NCI-H748 treated with DMSO at 0.1 percent for 48 hours (cell line): ENCODE measurements at places on chromosomes 5 and 9.

- no peak for DNase-seq
Measured at GRCh38 chr9:135773530-135774238, 71.7 kb downstream of the KCNT1 start.

- peak; percentile 24 for DNase-seq
Measured at GRCh38 chr9:136728080-136728547, 14.6 kb downstream of the LCN10 start.

GRCh38 chr5:158032246-158032645, 173.3 kb upstream of the CLINT1 start:
- DNase-seq = no peak

GRCh38 chr9:29966247-29966646, 2393.0 kb upstream of the C9orf72 start:
- DNase-seq = no peak

DNA sequence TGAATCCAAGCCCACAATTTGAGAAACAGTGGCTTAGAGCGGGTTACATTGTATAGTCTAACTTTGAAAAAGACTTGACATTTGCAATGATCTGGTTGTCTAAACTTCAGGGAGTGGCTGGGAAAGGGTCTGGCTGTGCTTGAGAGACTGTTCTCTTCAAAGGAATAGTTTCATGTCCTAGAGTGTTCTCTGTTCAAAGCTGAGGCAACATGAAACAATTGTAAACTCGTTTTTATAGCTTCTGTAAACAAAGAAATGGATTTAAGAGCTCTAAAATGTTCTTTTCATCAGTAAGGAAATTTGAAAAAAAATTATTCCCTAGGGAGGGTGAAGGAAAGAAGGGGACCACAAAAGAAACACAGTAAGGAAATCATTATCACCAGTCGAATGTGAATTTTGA, 41.6 kb downstream of the FOCAD start:
- DNase-seq = no peak

DNA sequence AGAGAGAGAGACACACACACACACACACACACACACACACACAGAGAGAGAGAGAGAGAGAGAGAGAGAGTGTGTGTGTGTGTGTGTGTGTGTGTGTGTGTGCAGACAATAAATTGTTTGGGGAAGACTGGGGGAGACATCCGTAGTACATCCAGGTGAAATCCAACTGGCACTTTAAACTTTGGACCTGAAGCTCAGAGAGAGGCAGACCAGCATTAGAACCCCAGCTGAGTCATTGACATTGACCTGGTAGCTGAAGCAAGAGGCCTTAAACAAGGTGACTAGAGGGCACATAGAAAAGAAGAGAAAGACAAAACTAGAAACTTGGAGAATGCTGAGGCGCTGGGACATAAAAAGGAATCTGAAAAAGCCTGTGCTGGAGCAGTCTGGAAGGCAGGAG, 251.5 kb downstream of the CRB2 start:
- no peak for DNase-seq

- DNase-seq = no peak
Measured at GRCh38 chr9:109166171-109166770, 778 bp downstream of the FRRS1L start.

DNA sequence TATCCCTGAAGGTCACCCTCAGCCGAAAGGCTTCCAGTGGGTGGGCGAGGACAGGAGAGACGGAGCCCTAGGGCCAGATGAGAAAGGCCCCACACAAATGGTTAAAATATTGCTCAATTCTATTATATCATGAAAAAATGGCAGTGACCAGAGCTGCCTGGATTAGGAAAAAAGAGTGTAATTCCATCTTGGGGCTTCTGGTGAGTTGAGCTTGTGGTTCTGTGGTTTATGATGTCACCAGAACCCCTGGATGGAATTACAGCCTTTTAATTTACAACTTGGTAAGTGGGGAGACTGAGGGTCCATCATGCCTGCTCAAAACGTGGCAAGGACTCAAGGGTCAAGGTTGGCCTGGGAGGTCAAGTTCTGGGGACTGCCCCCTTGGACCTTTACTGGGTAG, 55.5 kb upstream of the STC2 start:
- DNase-seq = no peak

GRCh38 chr5:58018016-58018415, 441.9 kb downstream of the PLK2 start:
- no peak for DNase-seq

DNA sequence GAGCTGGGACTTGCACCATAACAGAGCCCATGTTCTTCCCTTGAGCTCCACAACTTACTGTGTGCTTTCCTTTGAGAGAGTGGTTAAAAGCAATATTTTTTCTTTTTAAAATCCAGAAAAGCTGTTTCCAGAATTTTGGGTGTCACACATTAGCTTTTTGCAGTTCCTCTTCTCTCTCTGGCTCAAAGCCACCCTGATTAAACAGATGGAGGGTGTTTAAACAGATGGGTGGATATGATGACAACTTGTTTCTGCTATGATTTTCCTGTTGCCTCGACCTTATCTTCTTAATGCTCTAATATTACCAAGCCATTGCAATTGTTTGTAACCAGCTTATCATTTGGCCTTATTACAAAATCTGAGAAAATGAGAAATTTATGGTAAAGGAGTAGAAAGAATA, 22.9 kb upstream of the CFAP95 start:
- no peak for DNase-seq

GRCh38 chr5:75303419-75303818, 33.6 kb upstream of the HMGCR start:
- DNase-seq = no peak

DNA sequence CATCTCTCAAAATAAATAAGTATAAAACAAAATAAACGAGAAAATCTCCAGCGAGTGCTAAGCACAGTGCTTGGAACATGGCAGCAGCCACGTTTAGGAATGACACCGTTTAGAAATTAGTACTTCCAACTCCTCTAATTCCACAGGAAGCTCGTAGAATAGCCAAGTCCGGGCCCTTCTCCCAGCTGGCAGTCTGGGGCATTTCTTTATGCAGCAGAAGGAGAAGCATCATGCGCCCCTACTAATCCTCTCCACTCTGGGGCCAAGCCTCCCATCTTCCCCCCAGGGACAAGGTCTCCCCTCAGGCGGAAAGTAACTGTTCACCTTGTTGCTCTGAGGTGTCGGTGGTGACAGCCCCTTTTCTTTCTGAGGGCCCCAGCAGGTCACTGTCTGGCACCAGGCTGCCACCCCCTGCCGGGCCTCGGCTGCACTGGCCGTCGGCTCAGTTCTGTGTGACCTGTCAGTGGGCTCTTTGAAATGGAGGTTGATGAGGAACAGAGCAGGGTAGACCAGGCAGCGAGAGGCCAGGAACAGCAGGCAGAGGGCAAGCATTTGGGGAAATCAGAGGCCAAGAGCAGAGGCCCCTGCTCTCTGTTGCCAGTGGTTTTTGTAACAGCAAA, 113.5 kb upstream of the WWC1 start:
- no peak for DNase-seq
